Foreskin melanocyte (primary cell): ENCODE measurements at places on chromosomes 7 and 10.
A peak's percentile ranks its signal among the peaks of the same experiment; 100 is the strongest.

GRCh38 chr7:45564485-45564884, 9.7 kb upstream of the ADCY1 start:
- DNase-seq = no peak

DNA sequence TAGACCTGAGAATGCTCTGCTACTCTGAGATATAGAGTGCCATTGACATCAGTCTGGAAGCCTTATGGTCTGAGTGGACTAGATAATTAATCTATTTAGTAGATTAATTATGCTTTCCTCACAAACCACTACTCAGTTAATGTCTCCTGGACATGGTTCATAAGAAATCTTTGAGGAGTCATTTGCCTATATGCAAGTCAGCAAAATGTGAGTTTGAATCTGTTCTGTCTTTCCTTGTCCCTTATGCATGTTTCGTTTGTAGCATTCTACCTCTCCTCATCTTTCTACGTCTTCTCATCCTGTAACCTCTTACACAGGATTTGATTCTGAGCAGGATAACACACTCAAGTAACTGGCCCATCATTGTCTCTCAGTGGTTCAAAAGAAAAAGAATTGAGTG, 735.4 kb upstream of the LRRTM3 start:
- no peak for DNase-seq

DNA sequence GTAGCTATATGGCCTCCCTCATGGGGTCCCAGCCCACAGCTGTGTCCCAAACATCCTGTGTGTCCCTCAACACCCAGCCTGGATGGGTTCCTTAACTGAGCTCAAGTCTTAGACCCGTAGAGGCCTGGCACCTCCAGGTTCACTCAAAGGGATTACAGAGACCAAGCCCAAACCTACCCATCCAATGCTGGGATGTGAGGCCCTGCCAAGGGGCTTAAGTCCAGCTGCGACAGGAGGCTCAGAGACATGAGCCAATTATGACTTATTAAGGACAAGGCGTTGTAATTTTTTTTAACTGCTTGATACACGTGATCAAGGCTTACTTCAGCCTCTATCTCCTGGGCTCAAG, 105.6 kb upstream of the RET start:
- no peak for DNase-seq

DNA sequence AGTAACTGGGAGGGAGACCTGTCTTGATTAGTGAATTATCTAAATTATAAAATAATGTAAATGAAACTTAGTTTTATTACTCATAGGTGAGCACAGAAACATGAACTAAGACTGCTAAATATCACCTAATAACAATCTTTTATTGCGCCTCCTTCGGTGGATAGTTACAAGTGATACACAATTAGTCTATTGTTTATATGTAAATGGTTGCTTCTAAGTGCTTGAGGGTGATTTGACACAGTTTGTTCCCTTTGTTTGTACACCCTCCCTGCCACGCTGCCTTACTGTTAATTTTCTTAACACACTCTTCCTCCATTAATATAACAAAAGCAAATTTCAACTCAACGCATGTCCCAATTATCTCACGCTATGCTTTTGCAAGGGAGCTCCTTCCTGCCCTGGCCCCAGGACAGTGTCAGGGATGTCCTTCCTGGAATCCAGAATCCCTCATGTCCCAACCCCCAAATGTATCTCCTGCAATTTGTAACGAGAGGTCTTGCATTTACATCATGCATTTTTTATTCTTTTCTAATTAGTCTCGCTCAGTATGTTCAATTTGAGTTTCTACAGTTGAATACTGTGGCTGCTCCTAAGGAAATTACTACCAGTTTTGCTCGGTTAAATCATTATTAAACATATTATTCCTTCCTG, 4.2 kb downstream of the NPSR1 start:
- DNase-seq = peak; percentile 1

GRCh38 chr7:72538856-72539255, 126.7 kb upstream of the CALN1 start:
- peak; percentile 61 for DNase-seq

- DNase-seq = peak; percentile 1
Measured at GRCh38 chr7:143447466-143447865, 4.2 kb downstream of the TAS2R60 start.
